ENCODE measurements at places on chromosomes 1 and 21.

DNA sequence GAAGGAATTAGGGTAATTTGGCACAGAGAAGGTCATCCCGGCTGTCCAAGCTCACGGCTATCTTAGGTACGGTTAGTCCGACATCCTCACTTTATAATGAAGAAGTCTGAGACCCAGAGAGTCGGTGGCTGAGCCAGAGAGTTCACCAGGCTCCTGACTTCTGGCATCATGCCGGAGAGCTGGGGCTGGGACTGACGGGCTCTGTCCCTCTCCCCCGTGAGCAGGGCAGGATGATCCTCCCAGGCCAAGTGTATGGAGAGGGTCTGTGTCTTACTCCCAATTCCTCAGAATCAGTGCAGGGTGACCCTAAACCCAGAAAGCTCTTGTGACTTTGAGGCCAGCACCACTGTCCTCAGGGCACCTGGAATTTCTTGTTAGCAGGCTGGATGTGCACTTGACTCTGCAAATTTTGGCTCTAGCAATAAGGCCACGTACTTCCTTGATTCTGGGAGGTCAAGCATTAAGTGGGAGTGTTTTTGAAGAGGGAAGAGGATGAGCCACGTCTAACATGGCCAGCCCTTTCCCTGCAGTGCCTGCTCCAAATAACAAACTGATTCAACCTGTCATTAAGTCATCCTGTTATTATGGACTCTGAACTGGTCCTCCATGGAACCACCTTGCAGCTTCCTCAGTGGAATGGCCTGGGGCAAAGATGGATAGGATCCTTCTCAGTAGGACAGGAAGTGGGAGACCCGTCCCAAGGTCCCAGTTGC, 20.8 kb upstream of the BTG2 start:
- DNase-seq, result no peak

DNA sequence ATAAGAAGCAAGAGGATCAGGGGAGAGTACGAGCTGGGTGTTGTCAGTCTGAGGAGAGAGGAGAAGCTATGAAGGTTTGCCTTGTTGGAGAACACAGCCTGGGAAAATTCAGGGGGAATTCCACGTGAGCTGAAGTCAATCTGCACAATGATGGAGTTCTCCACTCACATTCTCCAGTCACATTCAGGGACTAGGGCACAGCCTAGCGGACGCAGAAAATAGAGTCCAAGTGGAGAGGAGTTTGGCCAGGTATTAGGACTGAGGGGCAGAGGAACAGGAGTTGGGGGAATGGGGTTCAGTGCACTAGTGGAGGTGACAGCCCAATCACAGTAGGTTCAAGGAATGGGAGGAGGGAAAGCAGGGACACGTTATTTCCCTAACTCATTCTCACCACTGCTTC, 124.0 kb downstream of the KCNH1 start:
- DNase-seq, result no peak

DNA sequence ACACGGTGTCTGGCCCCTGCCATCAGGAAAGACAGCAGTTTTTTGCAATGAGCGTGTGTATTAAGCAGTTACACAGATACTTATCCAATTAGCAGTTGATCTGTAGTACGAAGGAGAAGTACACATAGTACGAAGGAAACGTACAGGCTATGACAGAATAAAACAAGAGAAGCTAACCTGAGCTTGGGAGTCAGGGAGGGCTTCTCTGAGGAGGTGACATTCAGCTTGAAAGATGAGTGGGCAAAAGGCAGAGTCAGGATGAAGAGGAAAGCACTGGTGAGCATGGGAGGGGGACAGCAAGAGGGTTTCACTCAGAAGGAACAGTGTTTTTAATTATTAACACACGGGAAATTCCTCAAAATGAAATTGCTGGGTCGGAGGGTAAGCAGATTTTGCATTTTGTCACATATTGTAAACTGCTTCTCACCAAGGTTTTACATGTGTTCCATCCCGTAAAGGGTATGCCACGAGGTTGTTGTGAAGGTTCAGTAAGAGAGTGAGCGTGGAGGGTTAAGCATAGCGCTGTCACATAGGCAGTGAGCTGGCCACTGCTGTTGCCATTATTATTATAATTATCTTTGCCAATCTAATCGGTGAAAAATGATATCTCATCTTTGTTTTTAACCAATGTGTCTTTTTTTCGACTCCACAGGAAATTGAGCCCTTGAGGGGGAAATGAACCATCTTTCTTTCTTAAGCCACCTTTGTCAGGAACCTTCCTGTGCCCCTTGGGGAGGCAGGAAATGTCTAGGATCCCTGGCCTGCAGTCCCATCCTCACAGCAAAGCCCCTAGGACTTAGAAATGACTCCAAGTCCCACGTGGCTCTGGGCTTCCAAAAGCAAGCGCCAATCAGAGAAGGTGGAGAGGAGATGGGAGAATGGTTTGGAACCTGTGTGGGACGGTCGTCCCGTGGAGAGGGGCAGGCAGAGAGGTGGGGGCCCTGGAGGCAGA, 47.3 kb upstream of the POU3F1 start:
- no peak for DNase-seq

GRCh38 chr1:114033961-114034360, 54.7 kb downstream of the OLFML3 start:
- DNase-seq, result no peak

DNA sequence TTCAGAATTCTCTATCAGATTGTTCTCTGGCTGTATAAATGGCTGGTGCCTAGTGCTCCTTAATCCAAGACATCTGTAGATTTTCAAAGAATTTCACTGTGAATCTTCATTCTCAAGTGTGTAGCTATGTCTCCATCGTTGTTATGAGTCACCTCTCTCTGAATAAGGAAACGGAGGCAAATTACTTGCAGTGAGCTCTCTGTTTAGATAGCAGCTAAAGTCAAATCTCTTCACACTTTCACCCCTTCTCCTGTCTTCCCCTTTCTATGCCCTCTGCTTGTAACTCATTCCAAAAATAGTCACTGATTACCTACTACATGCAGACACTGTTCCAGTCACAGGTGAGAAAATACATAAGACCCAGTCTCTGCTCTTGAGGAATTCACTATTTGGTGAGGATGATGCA, 39.7 kb downstream of the CHML start:
- no peak for DNase-seq

DNA sequence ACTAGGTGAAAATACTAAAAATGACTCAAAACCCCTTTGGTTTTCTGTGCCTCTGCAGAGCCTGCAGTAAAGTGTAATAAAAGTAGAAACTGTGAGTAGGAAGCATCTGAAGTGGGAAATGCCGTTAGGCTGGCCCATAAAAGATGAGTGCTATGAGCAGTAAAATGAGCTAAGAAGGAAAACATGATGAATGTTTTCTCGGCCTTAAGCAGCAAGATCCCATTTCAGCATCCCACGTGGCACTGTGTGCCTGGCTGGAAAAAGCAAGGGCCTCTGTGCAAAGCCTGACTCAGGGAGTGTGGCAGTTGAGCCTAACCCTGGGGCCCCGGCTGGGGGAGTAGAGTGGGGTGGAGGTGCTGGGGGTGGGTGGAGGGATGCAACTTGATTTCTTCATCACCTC, 109.5 kb downstream of the TBX15 start:
- DNase-seq, result no peak

- no peak for DNase-seq
These were observed 8.4 kb downstream of the TNFRSF1B start for GRCh38 chr1:12174924-12175810.

GRCh38 chr21:33801424-33802405, 113.9 kb downstream of the ATP5PO start:
- DNase-seq, result peak; percentile 96

- peak; percentile 41 for DNase-seq
These were observed 1793.9 kb downstream of the NCAM2 start for GRCh38 chr21:22791986-22792560.

DNA sequence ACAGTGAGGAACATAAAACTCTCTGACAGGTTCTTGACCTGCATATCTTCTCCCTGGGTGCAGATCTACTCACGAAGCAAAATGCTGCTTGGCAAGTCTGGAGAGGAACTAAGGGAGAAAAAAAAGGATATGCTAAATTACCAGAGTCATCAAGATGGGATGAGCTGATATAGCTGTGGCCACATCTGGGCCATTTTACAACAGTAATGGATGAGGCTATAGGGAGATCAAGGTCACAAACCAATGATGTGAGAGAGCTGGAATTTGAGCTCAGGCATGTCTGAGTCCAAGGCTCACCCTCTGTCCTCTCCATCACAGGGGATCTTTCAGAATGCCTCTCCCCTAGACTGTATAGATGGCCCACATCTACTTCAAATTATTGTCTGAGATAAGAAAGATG, 26.2 kb downstream of the ZMYND12 start:
- no peak for DNase-seq

DNA sequence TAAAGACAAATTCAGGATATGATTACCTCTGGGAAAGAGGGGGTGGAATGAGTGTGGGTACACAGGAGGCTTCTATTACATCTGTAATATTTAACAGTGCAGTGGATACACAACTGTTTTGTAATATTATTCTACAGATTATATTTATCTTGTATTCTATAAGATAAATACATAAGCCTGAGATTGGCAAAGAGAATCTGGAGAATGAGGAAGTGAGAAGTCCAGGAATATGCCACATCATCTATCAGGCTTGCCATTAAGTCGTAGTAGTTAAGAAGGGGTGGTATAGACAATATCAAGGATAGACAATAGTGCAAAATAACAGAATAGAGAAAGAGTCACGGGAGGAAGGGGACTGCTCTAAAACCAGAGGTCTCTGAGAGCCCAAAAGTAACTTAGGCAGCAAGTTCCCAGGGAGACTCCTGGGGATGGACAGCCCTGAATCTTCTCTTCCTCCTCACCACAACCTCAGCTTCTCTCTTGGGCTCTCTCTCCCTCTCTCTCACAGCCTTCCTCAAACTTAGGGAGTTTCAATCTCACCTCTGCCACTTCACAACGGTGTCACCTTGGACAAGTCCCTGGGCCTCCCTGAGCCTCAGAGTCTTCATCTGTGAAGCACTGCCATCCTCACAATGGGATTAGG, 14.0 kb upstream of the PTAFR start:
- no peak for DNase-seq

DNA sequence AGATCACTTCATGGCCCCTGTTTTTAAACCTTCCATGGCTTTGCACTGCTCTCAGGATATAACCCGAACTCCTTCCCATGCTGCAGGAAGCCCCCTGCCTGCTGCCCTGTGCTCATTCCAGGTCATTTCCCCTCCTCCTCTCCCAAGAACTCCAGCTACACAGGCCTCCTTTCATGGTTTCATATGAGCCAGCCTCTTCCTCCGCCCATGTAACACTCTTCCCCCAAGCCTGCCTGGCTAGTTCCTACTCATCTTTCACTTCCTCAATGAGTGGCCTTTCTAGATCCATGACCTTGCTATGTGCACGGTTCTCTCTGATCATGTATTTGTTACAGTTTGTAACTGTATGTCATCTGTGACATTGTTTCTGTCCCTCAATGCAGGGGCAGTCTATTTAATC, 3.1 kb upstream of the NCF2 start:
- no peak for DNase-seq

DNA sequence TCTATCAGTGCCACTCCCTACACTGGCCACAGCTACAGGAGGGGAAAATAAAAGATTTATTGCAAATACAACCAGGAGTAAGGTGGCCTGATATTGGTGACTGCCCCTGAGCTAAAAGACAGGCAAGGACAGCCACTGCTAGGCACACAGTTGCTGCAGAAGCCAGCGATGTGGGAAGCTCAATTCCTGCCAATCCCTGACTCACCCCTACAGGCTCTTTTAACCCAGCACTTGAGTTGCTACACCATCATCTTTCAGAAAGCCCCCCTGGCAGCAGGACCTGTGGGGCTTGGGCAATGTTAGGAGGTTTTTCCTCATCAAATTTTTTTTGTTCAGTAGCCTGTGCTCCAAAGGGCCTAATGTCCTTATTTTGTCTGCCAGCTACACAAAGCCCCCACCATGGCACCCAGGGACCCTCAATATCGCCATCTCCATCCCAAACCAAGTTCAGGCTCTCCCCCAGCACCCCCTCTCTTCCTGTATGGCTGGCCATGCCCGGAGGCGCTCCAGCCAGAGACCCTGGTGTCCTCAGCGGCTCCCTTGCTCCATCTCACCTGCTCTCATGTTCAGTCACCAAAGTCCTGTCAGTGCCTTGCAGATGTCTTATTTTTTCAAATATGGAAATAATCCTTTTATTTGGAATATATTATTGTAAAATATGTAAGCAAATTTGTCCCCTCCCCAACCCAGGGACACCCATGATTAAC, 13.4 kb downstream of the CLEC20A start:
- no peak for DNase-seq

DNA sequence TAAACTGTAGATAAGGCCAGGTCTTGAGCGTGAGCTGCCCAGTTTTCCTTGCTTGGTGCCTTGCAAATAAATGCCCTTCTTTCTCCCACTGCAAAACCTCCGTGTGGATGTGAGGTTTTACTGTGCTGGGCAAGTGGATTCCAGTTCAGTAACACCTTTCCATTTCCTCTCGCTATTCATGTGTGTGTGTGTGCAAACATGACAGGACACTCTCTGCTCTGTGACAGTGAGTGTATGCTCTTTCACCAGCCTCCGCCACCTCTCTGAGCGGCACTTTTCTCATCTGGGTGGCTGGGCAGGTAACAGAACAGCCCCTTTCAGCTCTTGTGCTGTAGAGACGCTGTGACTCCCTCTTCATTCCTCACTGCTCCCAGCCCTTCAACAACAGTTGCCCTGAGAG, 23.9 kb downstream of the CNIH3 start:
- no peak for DNase-seq

- DNase-seq, result no peak
These were observed 366.9 kb downstream of the TGFB2 start for GRCh38 chr1:218711884-218712674.

- DNase-seq, result peak; percentile 88
These were observed 779 bp upstream of the DEGS1 start for GRCh38 chr1:224182057-224182865.

GRCh38 chr21:37564924-37565529, 198.5 kb downstream of the DYRK1A start:
- DNase-seq, result peak; percentile 93

DNA sequence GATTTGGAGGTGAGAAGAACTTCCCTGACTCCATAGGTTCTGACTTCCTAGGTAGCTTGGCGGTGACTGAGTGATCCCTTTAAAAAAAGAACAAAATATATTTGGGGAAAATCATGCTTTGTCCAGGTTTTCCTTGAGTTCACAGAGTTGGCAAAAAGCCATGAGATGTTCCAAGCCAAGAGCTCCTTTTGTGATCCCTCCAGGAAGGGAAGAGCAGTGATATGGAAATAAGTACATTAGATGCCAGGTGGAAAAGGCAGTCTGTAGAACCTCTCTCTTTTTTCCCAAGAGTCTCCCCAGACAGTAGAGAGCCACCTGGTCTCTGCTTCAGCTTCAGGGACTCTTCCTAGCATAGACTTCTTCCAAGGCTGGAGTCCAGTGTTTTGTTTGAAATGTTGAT, 10.2 kb downstream of the TLCD4 start:
- DNase-seq, result no peak

DNA sequence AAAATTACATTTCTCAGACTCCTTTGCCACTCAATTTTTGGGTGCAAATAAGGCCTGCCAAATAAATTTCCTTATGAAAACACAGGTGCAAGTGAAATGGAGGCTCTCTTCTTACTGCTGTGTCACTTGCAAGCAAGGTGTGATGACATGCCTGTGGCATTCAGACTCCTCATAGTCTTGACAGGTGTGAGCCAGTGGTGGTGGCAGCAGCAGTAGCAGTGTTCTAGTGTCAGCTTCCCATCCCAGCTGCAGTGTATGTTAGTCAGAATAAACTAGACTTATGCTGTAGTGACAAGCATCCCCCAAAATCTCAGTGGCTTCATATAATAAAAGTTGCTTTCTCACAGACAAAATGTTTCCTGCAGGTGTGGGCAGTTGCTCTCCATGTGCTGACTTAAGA, 3.8 kb upstream of the EEIG2 start:
- DNase-seq, result no peak

- peak; percentile 32 for DNase-seq
These were observed 47.1 kb upstream of the IRF2BP2 start for GRCh38 chr1:234656944-234657654.

- DNase-seq, result no peak
These were observed 481.3 kb downstream of the CAMTA1 start for GRCh38 chr1:7266561-7266960.

Data from NCI-H510A treated with DMSO at 0.1 percent for 48 hours (cell line).